ENCODE measurements at places on chromosomes 3 and 15.

DNA sequence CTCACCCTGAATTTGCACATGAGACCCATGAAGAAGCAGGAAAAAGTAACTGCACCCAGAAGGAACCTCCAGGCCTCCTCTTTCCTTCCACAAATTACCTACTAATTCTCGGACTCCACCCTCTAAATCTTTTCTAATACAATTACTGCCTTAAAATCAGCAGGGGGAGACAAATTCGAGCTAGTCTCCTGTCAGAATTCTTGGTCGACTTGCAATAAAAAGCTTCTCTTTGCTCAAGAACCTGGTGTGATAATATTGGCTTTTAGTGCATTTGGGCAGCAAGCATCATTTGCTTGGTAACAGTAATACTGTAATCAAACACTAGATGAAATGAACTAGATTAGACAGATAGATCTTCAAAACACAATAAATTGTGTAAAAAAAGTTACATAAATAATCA, 281.9 kb downstream of the RAP2B start:
- no peak for DNase-seq

GRCh38 chr3:184282941-184283340, 7.1 kb downstream of the ECE2 start:
- no peak for DNase-seq

GRCh38 chr3:65436580-65436979, 602.1 kb downstream of the MAGI1 start:
- DNase-seq = no peak

GRCh38 chr3:156620901-156621300, 53.5 kb upstream of the TIPARP start:
- DNase-seq = no peak

- no peak for DNase-seq
Measured at GRCh38 chr15:60396100-60396499, 1.7 kb downstream of the ANXA2 start.
